ENCODE measurements at places on chromosomes 5 and 9.

- DNase-seq: no peak
Measured at GRCh38 chr9:17578577-17578910, 322 bp upstream of the SH3GL2 start.

DNA sequence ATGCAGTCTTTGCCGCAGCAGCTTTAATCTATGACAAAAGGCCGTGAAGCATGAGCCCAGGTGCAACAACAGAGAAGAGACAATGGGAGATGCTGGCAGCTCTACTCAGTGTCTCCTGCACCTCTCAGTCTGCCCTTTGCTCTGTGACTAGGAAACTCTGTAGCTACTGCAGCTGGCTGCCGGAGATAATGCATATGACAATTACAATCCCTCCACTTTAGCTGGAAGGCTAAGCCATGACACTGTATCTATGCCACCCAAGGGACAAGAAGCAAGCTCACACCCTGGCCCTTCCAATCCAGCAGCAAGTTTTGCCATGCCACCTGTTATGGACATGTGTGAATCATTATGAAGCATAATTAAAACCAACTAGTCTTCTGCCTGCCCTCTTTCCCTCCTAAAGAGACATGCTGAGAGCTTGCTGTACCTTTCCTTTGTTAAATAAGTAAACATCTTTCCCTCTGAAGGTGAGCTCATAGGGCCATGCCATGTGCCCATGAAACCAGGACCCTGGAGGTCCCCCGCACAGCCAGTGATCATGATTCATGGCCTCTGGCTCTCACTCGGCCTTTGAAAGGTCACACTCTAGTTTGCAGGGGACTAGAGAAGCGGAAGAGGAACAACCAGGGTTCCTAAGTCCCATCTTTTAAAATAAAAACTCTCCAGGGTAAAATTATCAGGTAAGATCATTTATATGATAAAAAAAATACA lies 219.4 kb downstream of the SPOCK1 start:
- DNase-seq: no peak

- peak; percentile 43 for DNase-seq
Measured at GRCh38 chr5:141605523-141606277, 13.1 kb downstream of the DIAPH1 start.

- DNase-seq: no peak
Measured at GRCh38 chr9:36815566-36816348, 218.3 kb downstream of the PAX5 start.

DNA sequence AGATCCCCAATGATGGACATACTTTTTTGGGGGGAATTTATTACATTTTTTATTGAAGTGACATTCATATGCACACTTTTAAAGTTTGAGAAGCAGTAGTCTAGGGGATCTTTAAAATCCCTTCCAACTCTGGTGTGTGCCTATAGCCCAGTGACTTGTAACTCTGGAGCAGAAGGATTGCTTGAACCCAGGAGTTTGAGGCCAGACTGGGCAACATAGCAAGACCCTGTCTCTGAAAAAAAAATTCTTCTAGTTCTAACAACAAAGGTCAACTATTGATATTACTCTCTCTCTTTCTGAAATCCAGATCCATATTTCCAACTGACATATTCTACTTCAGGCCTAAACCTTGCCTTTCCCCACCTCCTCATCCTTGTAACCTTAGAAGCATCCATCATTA lies 148.2 kb upstream of the SPRY4 start:
- DNase-seq: no peak

- no peak for DNase-seq
Measured at GRCh38 chr5:124260921-124261515, 485.4 kb downstream of the ZNF608 start.

DNA sequence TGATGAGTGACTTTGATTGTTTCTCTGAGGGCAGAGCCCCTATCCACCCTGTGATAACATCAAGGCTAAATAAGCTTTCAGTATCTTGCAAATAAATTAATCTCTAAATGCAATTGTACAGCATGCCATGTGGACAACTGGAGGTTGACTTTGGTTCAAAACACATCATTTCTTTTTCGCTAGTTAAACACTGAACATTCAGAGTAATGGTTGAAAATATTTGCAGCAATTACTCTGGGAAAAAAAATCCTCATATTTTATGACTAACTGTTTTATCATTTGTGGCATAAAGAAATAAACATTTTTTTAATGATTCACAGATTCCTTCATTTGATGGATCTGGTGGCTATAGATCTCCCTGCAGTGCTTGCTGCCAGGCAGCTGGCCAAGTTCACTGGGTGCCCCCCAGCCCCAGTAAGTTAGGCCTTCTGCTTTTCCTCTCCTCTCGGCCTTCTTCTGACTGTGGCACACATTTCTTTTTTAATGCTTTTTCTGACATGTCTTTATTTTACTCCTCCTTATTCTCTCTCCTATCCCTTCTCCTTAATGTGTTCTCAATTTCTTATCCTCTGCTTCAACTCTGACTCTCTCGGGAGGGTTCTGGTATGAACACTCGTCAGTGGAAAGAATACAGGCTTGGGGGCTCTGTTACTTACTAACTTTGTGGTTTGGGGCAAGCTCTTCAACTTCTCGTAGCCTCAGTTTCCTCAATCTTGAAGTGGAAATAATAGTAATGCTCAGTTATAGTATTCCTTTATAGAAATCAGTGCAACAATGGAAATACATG lies 69.6 kb downstream of the ADAMTSL1 start:
- DNase-seq: no peak

- no peak for DNase-seq
Measured at GRCh38 chr5:40653221-40654022, 26.3 kb upstream of the PTGER4 start.

- no peak for DNase-seq
Measured at GRCh38 chr5:5588386-5588785, 165.9 kb downstream of the ICE1 start.

GRCh38 chr5:58378613-58379390 lies 81.1 kb downstream of the PLK2 start:
- DNase-seq: no peak

- no peak for DNase-seq
Measured at GRCh38 chr9:87447547-87448432, 49.9 kb upstream of the DAPK1 start.

GRCh38 chr9:121206516-121207370 lies 5.1 kb upstream of the RAB14 start:
- DNase-seq: no peak

- DNase-seq: no peak
Measured at GRCh38 chr9:16039218-16039987, 486.6 kb downstream of the CCDC171 start.

- no peak for DNase-seq
Measured at GRCh38 chr9:128145536-128145935, 3.7 kb upstream of the LCN2 start.

DNA sequence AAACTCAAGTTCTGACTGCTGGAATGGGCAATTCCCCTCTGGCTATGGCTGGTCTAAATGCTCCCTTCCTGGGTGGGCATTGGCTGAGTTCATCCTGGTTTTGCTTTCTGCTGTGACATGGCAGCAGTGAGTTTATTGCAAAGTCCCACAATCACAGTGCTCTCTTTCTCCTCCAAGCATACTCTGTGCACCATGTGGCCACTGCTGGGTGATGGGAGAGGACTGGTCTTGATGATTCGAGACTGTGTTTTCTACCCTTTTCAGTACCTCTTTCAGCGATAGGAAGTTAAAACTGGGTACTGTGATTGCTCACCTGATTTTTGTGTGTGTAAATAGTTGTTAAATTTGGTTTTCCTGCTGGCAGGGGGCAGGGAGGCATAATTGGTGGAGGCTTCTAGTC lies 49.7 kb downstream of the FER start:
- no peak for DNase-seq

- DNase-seq: no peak
Measured at GRCh38 chr5:32839106-32839505, 128.0 kb downstream of the NPR3 start.

DNA sequence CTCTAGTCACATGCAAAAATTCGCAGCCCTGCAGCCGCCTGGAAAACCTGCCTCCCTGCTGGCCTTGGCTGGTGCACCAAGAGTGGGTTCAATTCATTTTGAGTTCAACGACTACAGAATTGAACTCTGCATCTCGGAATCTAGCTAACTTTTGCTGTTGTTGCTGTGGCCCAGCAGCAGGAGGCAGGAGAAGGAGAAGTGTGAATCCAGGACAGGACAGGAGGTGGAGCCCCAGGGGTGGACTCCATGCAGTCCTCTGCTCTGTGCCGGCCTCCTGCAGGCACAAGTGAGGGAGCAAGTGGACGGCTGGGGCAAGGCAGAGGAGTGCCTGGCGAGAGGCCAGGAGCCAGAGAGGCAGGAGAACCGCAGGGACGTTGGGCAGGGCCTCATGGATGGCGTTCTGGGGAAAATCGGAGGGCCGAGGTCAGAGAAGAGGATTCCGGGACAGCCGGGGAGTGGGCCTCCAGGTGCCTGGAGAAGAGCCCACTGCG lies 214.2 kb downstream of the FANCC start:
- DNase-seq: no peak

- no peak for DNase-seq
Measured at GRCh38 chr9:16211946-16212345, 658.5 kb downstream of the BNC2 start.

DNA sequence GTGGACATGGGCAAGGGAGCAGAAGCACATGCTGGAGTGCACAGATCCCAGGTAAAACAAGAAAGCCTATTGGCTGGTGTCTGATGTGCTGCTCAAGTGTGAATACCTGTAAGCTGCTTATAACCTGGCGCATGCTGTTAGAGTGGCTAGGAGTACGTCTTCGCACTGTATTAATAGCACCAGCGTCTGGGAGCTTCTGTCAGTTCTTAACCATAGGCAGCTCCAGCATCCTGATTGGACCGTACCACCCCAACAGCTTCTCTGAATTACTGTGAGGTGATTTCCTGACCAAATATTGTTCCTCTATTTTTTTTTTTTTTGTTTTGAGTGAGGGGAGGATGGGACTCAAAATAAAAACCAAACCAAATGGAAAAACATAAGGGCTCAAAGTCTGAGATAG lies 987.6 kb downstream of the PTPRD start:
- no peak for DNase-seq

GRCh38 chr5:53257806-53258373 lies 148.3 kb upstream of the MOCS2 start:
- DNase-seq: no peak

DNA sequence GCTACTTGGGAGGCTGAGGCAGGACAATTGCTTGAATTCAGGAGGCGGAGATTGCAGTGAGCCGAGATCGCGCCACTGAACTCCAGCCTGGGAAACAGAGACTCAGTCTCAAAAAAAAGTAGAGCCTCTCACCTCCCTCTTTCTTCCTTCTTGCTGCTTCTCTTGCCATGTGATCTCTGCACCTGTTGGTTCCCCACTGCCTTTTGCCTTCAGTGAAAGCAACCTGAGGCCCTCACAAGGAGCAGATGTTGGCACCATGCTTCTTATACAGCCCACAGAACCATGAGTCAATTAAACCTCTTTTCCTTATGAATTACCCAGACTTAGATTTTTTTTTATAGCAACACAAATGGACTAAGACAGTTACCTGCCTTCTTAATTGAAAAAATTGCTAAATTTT lies 45.6 kb upstream of the GLRX start:
- no peak for DNase-seq

- DNase-seq: no peak
Measured at GRCh38 chr9:128099932-128100491, 27.5 kb downstream of the PTGES2 start.

DNA sequence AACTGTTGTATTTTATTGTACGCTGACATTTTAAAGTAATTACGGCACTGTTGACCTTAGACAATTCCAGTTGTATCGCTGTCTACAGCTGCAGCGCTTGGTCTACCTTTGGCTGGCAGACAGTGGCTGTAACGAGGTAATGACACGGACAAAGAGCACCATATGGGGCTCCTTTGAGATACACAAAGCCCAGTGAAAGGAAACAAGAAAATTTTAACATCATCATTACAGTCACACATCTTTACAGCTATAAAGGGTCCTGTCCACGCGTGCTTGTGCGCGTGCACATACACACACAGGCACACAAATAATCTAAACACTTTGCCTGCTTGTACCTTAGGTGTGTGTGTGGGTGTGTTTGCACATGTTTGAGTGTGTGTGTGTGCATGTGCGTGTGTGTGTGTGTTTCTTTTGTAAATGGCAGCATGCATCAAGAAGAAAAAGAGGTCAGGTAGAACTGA lies 946.0 kb downstream of the NR2F1-AS1 start:
- DNase-seq: no peak

DNA sequence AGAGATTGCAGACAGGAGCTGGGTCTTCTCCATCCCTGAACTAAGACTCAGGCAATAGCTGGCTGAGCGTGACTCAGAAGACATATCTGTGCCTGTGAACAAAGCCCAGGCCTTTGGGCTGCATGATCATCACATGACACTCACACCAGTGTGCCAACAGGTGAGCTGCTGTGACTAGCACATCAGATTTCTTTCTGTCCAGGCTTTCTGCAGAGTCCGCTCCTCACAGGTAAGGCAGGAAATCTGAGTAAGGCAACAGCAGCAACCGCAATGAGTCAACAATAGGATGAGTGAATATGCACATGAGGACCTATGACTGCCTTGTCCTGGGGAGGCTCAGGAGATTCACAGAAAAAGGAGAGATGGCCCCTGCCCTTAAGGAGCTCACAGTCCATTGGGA lies 293.6 kb downstream of the ACTL7B start:
- DNase-seq: no peak

All from stimulated activated CD8-positive, alpha-beta memory T cell treated with anti-CD3 and anti-CD28 coated beads, Interleukin-4, amount 100 ng/mL, for 4 hours (primary cell).